NCI-H526 (cell line): ENCODE measurements at places on chromosomes 11 and 22.
A peak's percentile ranks its signal among the peaks of the same experiment; 100 is the strongest.

GRCh38 chr11:20488352-20488751 lies 100.8 kb downstream of the PRMT3 start:
- peak; percentile 86 for DNase-seq

- no peak for DNase-seq
Measured at GRCh38 chr11:113278481-113278880, 35.9 kb upstream of the TTC12 start.

DNA sequence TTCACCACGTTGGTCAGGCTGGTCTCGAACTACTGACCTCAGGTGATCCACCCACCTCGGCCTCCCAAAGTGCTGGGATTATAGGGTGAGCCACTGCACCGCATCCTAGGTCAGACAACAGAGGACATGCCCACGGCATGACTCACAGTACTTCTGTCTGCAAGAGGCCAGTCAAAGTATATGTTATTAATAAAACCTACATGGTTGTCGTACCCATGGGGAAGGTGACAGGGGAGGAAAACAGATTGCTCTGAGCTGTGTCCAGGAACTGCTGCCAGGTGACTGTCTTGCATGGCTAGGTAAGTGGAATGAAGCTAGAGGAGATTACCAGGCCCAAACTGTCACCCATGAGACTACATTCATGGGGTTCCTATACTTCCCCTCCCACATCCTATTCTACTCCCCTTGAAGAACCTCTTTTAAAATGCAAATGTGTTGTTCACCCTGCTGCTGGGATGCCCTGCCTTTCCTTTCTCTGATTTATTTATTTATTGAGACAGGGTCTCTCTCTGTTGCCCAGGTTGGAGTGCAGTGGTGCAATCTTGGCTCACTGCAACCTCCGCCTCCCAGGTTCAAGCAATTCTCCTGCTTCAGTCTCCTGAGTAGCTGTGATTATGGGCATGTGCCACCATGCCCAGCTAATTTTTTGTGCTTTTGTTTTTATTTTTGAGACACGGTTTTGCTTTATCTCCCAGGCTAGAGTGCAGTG lies 2.0 kb upstream of the NLRX1 start:
- DNase-seq: no peak

GRCh38 chr11:69417699-69418085 lies 63.8 kb upstream of the LINC01488 start:
- no peak for DNase-seq

DNA sequence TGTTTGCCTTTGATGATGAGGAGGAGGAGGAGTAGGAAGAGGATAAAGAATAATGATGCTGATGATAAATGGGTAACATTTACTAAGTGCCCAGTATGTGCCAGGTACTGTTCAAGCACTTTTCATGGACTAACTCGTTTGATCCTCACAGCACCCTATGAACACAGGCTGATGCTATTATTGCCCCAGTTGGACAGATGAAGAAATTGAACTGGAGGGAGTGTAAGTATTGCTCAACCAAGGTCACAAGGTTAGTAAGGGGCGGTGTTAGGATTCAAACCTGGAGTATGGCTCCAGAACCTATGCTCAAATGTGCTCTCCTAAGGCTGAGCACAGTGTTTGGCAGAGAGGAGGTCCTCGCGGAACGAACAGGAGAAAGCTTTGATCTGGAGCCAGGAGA lies 78.6 kb downstream of the SYN3 start:
- DNase-seq: no peak

- DNase-seq: no peak
Measured at GRCh38 chr22:19407649-19408606, 23.6 kb downstream of the HIRA start.

GRCh38 chr11:11430431-11430830 lies 77.4 kb upstream of the CSNK2A3 start:
- DNase-seq: no peak

DNA sequence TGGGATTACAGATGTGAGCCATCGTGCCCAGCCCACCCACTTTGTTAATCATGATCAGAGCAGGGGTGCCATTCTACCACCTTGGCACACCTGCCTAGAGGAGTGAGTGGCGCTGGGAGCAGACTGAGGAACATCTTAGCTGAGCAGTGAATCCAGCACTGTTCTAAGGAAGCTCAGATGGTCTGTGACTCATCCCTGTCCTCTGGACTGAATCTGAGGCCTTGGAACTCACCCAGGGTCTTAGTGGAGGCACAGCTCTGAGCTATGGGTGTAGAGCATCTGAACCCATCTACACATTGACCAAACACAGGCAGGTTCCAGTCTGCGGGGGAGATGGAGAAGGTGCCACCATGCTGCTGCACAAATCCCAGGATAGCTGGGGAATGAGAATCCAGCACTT lies 14.9 kb downstream of the PGAP2 start:
- no peak for DNase-seq

DNA sequence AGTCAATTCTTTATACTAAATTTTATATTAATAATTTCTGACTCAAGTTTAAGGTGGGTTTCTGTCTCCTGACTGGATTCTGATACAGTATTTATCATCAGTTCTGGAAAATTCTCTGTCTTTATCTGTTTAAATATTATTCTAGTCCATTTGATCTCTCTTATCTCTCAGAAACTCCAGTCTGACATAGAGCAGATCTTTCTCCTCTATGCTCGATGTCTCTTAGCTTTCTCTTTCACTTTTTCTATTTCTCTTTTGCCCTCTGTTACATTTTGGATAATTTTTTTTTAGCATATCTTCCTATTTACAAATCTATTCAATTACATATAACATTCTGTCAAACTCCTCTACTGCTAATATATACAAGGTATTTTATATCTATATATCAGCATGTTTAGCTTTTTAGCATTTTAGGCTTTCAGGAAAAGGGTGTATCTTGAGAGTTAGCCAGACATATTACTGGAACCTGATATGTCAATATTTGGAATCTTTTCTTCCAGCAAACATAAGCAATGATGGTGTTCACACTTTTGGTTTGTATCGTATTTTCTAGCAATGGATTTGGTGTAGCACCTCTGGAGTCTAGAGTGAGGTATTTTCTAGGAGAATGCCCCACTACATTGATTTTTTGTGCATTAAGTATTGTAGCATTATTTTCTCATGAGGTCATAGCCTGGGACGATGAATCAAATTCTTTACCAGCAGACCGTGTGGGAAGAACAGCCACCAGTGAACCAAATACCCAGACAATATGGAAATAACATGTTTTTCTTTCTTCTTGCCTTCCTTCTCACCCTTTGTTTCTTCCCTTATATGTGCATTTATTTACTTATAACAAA lies 4.1 kb upstream of the NNMT start:
- DNase-seq: no peak

DNA sequence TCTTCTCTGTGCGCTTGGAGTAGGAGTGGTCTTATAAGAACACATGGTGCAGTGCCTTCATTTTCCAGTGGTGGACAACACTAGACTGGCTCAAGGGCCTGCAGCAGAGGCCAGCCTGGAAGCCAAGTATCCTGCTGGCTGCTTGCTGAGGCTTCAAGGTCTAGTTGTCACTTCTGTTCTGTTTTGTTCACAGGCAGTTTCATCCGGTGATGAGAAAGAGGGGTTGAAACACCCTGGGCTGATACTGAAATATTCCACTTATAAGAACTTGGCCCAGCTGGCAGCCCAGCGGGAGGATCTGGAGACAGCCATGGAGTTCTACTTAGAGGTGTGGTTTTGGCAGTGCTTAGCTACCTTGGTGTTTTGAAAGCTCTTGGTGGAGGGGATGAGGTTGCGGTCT lies 29.8 kb downstream of the CABIN1 start:
- no peak for DNase-seq

DNA sequence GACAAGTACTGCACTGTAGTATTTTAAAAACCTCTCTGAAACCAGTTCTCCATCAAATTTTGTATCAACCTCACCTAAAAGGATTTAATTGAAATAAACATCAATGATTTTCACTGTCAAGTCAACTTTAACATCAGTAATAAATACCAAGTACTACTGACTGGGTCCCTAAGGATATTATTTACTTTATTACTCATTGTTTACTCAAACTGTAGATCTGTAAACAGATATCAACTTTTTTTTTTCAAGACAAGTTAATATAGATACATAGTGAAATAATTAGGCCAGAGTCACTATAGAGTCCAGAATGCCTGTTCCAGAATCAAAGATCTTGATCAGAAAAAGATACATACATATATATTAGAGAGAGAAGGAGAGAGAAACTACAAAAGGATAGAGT lies 1.6 kb downstream of the RNF141 start:
- no peak for DNase-seq

- no peak for DNase-seq
Measured at GRCh38 chr11:94782446-94782845, 14.3 kb downstream of the AMOTL1 start.

GRCh38 chr22:24806663-24807001 lies 621 bp downstream of the SGSM1 start:
- peak; percentile 22 for DNase-seq

- no peak for DNase-seq
Measured at GRCh38 chr11:134518616-134519389, 106.8 kb upstream of the B3GAT1 start.

DNA sequence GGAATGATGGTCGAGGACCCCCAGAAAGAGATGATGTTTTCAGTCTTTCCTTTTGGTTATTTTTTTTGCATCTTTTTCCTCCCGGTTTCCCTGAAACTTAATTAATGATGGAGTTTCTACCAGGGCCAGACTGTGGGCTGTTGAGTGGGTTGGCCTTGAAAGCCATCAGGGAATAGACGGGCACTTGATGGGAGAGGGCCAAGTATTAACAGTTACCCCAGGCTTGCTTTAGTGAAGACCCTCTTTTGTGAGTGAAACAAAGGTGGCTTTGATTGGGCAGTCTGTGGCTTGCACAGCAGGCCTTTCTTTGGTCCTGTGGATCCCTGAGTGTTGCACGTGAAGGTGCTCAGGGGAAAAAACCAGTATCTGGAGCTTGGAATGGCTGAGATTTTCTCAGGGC lies 56.9 kb downstream of the AMOTL1 start:
- no peak for DNase-seq

DNA sequence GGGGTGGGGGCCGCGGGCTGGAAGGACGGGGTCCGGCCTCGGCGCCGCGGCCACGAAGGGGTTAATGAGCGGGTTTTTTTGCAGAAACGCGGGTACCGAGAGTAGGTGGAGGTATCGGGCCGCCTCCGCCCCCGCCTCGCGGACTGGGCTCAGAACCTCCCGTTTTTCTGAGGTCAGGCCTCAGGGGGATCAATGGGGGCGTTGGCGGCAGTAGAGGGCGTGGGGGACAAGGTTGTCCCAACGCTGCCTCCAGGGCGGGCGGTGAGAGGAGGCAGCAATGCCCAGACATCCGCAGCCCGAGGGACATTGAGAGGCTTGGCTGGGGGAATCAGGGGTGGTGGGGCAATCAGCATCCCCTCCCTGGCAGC lies 34.8 kb upstream of the PRODH start:
- peak; percentile 21 for DNase-seq
